PC-9 (cell line): ENCODE measurements at places on chromosomes 11 and 22.
A peak's percentile ranks its signal among the peaks of the same experiment; 100 is the strongest.

- no peak for DNase-seq
These were observed 124.2 kb upstream of the B3GAT1 start for GRCh38 chr11:134536219-134536618.

DNA sequence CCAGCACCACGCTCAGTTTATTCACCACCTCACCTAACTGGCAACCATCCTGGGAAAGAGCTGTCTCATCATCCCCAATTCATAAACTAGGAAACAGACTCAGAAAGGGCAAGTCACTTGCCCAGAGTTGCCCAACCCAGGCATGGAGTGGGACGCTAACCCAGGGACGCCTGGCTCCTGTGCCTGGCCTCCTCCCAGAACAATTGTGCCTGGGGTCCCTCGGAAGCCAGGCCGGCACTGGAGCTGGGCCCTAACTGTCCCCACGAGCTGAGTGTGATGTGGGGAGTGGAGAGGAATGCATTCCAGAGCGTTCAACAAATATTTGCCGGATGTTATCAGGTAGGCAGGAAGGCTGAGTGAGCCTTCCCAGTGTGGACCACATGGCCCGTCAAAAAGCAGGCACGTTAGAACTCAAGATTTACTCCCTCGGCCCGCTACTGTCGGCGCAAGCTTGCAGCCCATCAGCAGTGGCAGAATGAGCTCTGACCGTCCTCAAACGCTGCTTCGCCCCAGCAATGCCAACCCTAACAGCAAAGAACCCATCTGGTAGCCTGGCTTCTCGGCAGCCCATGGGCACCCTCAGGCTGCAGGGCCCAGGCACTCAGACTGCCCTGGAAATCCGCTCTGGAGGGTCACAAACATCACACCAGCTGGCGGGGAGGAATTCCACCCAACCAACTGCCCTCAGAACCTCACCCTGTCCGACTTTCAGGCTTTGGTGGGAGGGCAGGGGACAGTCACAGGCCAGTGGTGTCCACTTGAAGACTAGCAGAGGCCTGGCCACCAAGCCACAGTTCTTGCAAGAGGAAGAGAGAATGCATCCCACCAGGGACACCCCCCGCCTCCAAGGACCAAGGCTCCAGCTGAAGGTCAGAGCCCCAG is 35.6 kb downstream of the MYH9 start:
- DNase-seq, result no peak

- DNase-seq, result peak; percentile 74
These were observed at the start of gene FJX1 for GRCh38 chr11:35617687-35618496. TSS of gene FJX1 (plus strand) at chr11:35618460. CDS start at chr11:35618637, 177 bp downstream.

GRCh38 chr11:57634311-57634710 is 15.4 kb downstream of the YPEL4 start:
- no peak for DNase-seq

- DNase-seq, result peak; percentile 39
These were observed 41.1 kb downstream of the GRAMD4 start for GRCh38 chr22:46661221-46661851.

DNA sequence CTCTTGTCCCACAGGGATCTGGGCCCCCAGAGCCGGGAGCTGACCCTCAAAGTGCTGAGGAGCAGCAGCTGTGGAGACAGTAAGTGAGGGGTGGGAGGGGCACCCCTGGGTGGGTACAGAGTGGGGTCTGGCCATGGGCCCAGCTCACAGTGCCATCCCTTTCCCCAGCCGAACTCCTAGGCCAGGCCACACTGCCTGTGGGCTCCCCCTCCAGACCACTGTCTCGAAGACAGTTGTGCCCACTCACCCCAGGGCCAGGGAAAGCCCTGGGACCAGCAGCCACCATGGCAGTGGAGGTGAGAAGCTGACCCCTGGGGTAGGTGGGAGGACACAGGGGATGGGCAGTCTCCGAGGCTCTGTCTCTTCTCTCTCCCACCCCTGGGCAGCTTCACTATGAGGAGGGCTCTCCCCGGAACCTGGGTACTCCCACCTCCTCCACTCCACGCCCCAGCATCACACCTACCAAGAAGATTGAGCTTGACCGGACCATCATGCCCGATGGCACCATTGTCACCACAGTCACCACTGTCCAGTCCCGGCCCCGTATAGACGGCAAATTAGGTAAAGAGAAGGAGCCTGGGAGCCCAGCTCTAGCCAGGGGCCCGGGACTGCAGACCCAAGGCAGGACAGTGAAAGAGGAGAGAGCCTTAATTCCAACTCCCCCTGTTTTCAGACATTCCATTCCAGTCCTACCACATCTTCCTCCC is 5.3 kb downstream of the C2CD2L start:
- DNase-seq, result no peak
